ENCODE measurements at places on chromosomes 5 and 9. TPM values are rescaled to one million over a fixed set of nuclear protein-coding genes. Genes with fewer than 3 reads are reported as not detected.
A peak's percentile ranks its signal among the peaks of the same experiment; 100 is the strongest.

GRCh38 chr9:86794391-86795046 is 152.8 kb downstream of the GAS1 start:
- peak; percentile 79 for DNase-seq

DNA sequence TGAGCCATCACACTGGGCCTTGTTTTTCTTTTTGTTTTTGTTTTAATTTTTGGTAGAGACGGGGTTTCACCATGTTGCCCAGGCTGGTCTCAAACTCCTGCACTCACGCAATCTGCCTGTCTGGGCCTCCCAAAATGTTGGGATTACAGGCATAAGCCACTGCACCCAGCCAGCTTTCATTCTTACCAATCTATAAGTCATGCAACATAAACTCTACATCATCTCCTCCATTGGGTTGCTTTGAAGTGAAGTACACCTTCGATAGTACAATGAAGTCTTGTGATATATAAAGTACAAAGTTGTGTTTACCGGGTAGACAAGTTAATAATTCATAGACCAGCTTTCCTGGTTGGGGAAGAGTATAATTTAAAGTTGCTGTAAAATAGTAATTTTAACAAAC is 8.8 kb upstream of the CDK7 start:
- DNase-seq = no peak

- no peak for DNase-seq
Observed at GRCh38 chr5:32754284-32754683, 43.2 kb downstream of the NPR3 start.

DNA sequence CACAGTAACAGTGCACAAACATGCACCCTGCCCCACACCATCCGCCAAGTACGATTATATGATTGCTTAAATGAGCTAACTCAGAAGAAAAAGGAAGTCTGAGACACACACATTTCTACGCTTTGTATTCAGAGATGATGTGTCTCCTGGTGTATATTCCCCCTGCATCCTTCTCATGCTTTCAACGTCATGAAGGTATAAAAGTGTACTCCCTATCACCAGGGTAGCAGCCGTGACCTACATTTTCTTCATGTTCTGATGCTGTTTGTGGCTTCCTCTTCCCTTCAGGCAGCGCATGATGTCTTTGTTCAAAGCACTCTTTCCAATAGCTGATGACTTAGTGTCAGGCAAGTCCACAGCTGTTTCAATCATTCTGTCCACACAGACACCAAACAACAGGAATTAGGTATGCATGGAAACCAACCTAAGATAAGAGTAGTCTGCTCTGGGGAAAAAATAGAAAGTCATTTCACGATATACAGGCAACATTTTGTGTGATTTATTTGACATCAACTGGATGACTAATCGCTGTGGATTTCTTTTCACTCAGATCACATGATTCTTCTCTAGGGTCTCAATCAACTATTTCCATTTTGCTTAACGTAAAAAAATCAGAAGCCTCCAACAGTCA is 269.4 kb upstream of the PTGER4 start:
- peak; percentile 49 for DNase-seq

DNA sequence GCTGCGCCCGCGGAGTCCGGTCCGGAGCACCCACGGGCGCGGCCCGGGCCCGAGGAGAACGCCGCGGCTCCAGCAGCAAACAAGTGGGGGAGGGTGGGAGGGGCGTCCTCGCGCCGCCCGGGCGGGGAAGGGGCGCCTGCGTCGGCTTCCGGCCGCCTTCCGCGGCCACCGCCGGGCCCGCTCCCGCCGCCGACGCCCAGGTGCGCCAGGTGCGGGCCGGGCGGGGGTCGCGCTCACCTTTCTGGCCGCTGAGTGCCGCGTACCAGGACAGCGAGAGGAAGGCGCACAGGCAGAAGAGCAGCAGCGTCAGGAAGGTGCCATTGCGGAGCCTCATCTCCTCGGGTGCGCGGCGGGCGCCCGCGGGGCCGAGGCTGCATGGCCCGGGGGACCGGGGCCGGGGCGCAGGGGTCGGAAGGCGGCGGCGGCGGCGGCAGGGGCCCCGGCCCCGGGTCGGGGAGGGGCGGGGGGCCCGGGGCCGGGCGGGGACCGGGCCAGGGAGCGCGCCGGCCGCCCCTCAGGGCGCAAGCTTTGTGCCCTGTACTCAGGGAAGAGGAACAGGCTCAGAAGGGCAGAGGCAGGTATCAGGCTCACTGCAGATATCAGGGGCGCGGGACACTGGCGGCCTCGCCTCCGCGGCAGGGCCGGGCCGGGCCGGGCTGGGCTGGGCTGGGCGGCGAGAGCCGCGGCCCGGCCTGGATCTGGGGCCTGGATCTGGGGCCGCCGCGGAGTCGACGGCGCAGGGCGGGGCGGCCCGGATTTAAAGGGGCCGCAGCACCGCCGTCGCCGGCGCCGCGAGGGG is at the start of gene MGAT4B:
Gene MGAT4B, minus strand, starts transcription at position 617 of the 799 bp plus-strand sequence. Its CDS starts 283 bp downstream, at position 334.
- DNase-seq = peak; percentile 70

The SHLD3 gene
- 3.9 TPM for total RNA-seq

The FASTKD3 gene
- 12.7 TPM for total RNA-seq

The NMUR2 gene
- not detected for total RNA-seq

Data from IMR-90 (cell line).